ENCODE measurements at places on chromosomes 12 and 14. TPM values are rescaled to one million over a fixed set of nuclear protein-coding genes. Genes with fewer than 3 reads are reported as not detected.

DNA sequence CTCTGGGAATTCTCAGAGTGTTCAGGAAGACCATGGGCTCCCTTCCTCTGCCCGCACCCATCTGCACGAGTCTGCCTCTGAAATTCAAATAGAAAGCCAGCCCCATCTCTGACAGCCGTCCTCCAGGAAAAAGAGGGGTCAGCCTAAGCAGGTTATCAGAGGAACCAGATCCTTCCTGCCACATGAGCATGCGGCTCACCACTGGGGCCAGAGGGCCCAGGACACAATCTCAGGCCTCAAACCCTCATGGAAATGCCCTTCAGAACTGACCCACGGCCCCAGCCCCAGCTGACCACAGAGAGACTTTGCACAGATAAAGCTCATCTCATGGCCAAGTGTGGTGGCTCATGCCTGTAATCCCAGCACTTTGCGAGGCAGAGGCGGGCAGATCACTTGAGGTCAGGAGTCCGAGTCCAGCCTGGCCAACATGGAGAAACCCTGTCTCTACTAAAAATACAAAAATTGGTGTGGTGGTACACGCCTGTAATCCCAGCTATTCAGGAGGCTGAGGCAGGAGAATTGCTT is 23.2 kb downstream of the PXN start:
- no peak for DNase-seq

GRCh38 chr12:80129895-80130530 is 30.7 kb downstream of the OTOGL start:
- no peak for DNase-seq

DNA sequence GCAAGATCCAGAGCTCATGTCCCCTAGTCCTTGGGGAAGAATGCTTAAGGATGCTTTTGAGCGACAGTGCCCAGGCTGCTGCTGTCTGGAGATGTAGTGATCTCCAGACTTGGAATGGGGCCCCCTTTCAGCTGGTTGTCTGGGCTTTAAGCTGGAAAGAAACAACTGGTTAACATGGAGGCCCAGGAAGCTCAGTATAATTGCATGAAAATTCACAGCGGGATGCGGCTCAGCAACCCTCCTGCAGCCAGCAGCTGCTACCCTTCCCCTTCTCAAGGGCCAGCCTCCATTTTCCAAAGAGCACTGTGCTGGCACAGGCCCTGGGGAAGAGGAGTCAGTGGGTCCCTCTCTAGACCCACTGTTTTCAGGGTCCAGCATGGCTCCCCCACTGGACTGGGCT is 26.3 kb downstream of the RAB35 start:
- DNase-seq, result no peak

- no peak for DNase-seq
Measured at GRCh38 chr12:82898441-82898840, 211.7 kb downstream of the TMTC2 start.

- DNase-seq, result no peak
Measured at GRCh38 chr14:55578511-55578910, 1.5 kb upstream of the KTN1 start.

GRCh38 chr14:74630881-74631690 is 19.0 kb upstream of the LTBP2 start:
- no peak for DNase-seq

The SERPINA10 gene
- polyA plus RNA-seq, result not detected

GRCh38 chr12:26097046-26097878 is 27.6 kb downstream of the BHLHE41 start:
- DNase-seq, result peak; percentile 75

GRCh38 chr14:93952829-93953228 is 23.5 kb downstream of the ASB2 start:
- no peak for DNase-seq

The GALNT9 gene
- polyA plus RNA-seq, result not detected

DNA sequence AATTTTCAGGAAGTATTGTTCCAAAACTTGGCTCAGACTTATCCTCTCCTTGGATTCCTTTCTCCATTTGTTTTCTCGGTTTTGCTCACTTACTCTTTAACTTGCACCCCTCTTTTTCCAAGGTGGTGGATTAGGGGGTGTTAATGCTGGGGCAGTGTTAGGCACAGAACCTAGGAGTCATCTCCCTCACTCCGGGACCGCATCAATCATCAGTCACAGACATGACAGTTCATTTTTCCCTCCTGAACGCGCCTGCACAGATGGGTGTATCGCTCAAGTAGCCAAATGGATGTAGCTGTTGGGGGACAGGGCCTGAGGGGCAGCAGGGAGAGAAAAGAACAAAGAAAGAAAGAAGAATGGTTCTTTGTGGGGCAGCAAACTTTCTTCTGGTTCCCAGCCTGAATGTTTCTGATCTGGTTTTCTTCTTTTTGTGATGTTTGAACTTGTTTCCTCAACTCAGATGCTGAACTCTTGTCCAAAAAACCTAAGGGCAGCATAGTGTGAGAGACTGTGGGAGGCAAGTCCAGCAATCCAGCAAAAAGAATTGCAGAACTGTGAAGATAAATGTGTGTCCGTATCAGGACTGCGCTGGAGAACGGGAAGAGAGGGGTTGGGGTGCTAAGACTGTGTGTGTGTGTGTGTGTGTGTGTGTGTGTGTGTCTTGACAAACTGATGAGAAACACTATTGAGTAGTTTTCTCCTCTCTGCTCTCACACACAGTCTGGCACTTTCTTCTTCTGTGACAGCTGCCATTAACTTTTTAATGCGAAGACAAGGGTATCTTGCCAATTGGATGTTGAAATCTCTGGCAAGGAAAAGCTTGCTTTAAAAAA is 131.1 kb downstream of the FBXL14 start:
- no peak for DNase-seq

DNA sequence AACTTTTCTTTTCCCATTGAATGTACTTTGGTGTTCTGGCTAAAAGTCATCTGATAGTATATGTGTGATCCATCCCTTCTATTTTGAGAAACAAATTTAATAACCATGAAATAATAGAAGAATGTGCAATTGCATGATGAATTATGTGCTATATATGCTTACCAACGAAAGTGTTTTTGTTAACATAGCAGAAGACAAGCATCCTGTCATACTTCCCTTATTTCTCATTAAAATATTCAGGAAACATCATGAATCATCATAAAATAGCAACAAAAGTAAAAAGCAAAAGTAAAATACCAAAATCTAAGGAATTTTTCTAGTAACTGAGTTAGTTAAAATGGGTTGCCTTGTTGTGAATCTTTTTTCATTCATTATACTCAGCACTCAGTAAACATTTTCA is 409.0 kb upstream of the PDE3A start:
- DNase-seq, result no peak

DNA sequence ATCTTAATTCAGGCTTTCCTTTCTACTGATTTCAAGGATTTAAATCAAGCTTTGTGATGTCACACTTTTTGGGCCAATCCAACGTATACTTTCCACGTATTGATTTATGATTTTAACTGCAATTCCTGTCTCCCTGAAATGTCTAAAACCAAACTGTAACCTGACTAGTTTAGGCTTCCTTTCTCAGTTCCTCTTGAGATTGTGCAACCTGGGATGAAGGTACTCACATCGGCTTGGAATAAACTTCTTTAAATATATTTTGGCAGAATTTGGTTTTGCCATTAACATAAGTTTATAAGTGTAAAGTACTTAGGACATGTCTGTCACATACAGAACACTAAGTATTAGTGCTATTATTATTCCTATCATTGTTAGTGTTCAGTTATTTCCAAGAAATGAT is 224.6 kb downstream of the CRADD start:
- DNase-seq, result no peak

The KRT6C gene
- 0.25 TPM for polyA plus RNA-seq

GRCh38 chr12:11917501-11917900 is 153.2 kb upstream of the BCL2L14 start:
- DNase-seq, result no peak

The IL22 gene
- not detected for polyA plus RNA-seq

DNA sequence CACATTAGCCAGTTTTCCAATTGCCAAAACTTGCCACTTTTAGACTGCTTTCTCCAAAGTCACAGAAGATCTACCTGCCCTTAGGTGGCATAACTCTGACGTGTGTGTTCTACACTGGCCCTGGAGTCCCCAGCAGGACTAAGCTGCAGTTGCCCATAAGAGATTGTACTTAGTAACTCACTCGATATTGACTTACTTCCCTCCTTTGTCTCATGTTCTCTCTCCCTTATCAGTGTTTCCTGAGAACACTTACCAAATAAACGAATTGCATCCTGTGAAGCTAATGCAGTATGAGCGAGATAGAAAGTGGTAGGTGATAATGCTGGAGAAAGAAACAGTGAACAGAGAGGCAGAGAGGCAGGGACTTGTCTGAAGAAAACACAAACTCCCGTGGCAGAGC is 117.2 kb downstream of the NUAK1 start:
- no peak for DNase-seq

DNA sequence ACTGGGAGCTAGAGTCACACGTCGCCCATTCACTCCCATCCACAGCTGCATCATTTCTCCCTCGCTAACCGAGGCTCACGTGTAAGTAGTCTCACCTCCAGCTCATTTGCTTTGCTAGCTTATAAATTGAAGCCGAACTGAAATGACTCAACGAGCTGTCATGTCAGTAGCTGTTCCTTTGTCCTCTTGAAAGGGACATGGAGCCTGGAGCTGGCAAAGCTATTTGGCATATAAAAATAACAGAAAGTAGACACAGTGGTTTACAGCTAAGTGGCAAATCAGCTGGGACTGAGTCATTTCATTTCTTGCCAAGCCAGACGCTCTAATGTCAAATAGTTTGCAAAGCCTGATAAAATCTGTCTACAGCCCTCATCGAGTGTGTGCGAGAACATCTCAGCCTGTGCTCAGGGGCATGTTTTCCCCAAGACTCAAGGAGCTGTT is 114.4 kb upstream of the TMEM233 start:
- no peak for DNase-seq

The NFE2 gene
- not detected for polyA plus RNA-seq

- no peak for DNase-seq
Measured at GRCh38 chr12:12660201-12660600, 35.8 kb downstream of the GPR19 start.

The FLRT2 gene
- 0.46 TPM for polyA plus RNA-seq

DNA sequence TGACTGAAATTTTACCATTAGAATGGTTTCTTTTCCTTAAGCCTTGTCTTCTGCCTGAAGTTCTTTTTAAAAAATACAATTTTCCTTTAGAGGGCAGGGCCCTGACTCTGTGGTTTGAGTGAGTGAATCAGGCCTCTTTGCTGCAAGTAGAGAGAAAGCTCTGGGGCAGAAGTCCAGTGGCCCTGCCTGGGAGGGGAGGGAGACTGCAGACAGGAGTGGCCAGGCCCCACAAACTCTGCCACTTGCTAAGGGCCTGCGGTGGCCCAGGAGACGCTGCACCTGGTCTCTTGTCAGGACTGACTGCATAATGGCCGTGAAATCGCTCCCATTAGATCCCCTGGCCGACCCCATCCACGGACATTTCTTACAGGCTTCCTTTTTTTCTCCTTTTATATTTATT is 25.5 kb downstream of the TSPAN11 start:
- DNase-seq, result peak; percentile 52

The CLEC4C gene
- not detected for polyA plus RNA-seq

- no peak for DNase-seq
Measured at GRCh38 chr12:7361265-7361664, 57.4 kb downstream of the ACSM4 start.

DNA sequence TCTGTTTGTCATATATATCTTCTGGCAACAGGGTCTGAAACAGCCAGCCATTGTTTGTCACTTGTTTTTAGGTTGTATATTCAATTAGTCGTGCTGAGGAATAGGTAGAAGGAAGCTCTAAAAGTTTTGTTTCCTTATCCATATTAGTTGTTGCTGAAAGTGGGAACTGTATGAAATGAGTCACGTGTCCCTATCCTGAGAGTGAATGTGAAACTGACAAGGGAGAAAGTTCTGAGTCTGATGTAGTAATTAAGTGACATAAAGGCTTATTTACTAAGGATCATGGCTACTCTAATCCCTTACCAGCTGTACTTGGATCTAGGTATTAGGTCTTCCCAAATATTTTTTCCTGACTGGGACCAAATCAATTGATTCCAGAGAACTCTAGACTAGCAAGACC is 16.4 kb downstream of the FAM234B start:
- no peak for DNase-seq

The BDKRB1 gene
- 0.18 TPM for polyA plus RNA-seq

DNA sequence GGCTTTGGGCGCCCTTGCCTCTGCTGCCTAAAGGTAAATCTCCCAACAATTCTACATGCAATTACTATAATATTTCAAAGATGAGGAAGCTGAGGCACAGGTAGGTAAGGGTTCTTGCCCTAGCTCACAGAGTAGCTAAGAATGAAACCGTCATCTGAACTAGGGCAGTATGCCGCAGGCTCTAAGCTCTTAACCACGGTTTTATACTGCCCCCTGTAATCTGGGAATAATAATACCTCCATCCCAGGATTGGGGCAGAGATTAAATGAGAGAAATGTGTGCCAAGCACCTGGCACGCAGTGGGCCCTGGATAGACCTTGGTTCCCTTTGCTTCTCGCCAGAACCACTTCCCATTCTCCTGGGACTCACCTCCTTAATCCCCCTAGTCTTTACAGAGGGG is 1.5 kb upstream of the HRK start:
- DNase-seq, result no peak

The DACT1 gene
- polyA plus RNA-seq, result 7.5 TPM

DNA sequence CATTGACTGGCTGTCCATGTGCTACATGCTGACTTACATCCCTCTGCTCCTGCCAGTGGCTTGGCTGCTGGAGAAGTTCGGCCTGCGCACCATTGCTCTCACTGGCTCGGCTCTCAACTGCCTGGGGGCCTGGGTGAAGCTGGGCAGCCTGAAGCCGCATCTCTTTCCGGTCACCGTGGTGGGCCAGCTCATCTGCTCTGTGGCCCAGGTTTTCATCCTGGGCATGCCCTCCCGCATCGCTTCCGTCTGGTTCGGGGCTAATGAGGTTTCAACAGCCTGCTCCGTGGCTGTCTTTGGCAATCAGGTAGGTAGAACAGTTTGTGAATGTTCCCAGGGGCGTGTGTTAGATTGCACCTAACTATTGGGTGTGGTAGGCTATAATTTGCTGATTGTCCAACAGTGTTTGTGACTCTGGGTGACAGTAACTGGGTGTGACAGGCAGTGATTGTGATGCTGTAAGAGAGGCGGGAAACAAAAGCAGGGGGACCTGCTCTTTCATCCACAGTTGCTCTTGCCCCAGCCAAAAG is 981 bp downstream of the FLVCR2 start:
- DNase-seq, result no peak

DNA sequence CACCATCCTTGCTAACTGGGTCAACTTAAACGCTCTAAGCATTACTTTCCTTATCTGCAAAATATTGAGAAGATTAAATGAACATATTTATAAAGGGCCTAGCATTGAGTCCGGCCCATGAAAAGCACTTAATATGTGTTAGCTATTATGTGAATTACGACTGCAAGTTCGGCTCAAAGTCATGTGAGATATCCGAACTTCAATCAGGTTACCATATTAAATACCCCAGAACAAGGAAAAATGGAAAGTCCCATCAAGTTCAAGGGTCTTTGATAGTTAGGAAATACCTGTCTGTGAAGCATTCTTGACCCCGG is 487 bp upstream of the NRDE2 start:
- DNase-seq, result no peak

The AMN gene
- polyA plus RNA-seq, result 8.8 TPM

- DNase-seq, result no peak
Measured at GRCh38 chr14:30283822-30284446, 275.0 kb upstream of the G2E3 start.

All from aorta (tissue), 5 donors.